Activated CD8-positive, alpha-beta T cell treated with anti-CD3 and anti-CD28 coated beads, Interleukin-2, amount 10 ng/mL, durations not matched to agents 7 days and 5 days (primary cell): ENCODE measurements at places on chromosomes 2 and 18. TPM values are rescaled to one million over a fixed set of nuclear protein-coding genes. Genes with fewer than 3 reads are reported as not detected.
A peak's percentile ranks its signal among the peaks of the same experiment; 100 is the strongest.

NLRC4 gene
- total RNA-seq: not detected

PSMA8 gene
- 1.2 TPM for total RNA-seq

FKBP1B gene
- 3.2 TPM for total RNA-seq

LYPD1 gene
- total RNA-seq: not detected

MC2R gene
- total RNA-seq: not detected

TAF4B gene
- total RNA-seq: 8.5 TPM

DSC3 gene
- not detected for total RNA-seq

CUL3 gene
- 77.9 TPM for total RNA-seq

COL4A4 gene
- total RNA-seq: not detected

DNA sequence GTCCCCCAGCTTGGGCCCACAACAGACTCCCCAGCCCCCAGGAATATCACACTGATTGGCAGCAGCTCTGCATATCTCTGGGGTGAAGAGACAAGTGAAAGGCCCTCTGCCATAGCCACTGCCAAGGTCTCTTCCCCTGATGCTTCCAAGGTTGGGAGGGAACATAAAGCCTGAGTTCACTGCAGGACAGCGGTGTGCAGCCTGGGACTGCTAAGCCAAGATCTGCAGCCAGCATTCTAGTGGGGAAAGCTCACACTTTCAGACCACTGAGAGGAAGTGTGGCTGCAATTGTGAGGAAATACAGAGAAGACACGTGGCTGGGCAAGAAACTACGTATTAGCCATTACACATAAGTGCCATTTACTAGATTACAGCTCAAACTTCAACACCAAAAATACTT is 100.7 kb downstream of the MAIP1 start:
- no peak for DNase-seq
- H3K27me3 ChIP-seq: peaks cover 18% of the 10 kb centered on the region
- no peaks in the 10 kb centered on the region for H3K4me1 ChIP-seq
- H3K36me3 ChIP-seq: no peaks in the 10 kb centered on the region
- H3K4me3 ChIP-seq: no peak overlapping the region
- no peak overlapping the region for H3K27ac ChIP-seq

DNA sequence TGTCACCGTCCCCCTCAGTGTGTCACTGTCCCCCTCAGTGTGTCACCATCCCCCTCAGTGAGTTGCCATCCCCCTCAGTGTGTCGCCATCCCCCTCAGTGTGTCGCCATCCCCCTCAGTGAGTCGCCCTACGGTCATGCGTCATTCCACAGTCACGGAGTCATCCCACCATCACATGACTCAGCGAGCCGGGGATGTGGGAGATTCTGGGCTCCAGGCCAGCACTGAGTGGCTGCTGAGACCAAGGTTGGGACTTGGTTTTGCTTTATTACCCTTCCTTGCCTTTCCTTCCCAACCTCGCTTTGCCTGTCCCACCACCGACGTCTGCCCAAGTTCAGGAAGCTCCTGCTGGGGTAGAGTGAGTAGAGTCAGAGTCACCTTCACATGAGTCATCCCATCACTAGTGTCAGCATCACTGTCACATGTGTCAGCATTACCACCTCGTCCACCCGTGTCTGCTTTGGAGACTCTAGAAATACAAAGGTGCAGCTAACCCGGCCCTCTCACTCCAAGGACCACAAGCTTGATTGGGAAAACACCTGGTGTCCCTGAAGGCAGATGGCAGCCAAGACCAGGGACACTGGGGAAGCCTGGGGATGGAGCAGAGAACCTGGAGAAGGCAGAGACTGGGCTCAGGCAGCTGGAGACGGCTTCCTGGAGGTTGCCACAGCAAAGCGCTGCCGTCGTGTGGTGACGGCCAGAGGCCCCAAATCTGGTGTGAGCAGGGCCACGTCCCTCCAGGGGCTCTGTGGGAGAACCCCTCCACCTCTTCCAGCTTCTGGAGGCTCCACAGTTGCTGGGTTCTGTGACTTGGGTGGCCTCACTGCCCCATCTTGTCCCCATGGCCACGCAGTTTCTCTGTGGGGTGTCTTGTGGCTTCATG is 485.2 kb upstream of the SALL3 start:
- no peaks in the 10 kb centered on the region for H3K27me3 ChIP-seq

GRCh38 chr18:80246445-80247392 is 595 bp downstream of the PARD6G start:
- no peaks in the 10 kb centered on the region for H3K36me3 ChIP-seq
- no peak overlapping the region for H3K27ac ChIP-seq
- H3K4me3 ChIP-seq: peak overlapping the region; percentile 8
- DNase-seq: peak; percentile 15
- H3K4me1 ChIP-seq: peaks cover 5% of the 10 kb centered on the region

DNA sequence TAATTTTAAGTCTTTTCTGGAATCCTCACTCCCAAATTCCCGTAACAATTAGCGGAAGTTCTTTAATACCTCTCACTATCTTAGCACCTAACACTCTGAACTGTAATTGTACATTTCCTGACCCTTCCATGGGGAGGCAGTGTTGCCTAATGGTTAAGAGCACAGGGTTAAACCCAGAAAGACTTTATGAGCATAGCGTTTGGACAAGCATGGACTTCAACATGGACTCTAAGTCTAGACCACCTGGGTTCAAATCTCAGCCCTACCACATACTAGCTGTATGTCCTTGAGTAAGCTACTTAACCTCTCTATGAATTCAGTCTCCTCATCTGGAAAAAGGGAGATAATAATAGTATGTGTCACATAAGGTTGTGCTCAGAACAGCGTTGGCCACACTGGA is 13.0 kb downstream of the ANTXR1 start:
- peaks cover 17% of the 10 kb centered on the region for H3K27me3 ChIP-seq
- no peaks in the 10 kb centered on the region for H3K36me3 ChIP-seq
- DNase-seq: peak; percentile 52
- no peak overlapping the region for H3K27ac ChIP-seq
- H3K4me3 ChIP-seq: no peak overlapping the region

DNA sequence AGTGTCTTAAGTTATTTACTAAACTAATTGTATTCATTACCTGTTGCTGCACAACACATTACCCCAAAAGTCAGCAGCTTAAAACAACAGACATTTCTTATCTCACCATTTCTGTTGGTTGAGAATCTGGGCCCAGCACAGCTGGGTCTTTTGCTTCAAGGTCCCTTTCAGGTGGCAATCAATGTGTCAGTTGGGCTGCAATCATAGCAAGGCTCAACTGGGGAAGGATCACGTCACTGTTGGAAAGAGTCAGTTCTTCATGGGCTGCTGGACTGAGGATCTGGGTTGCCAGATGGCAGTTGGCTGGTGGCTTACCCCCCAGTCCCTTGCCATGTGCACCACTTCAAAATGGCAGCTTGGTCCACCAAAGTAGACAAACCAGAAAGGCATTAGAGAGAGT is 261.2 kb downstream of the SUCLG1 start:
- no peak overlapping the region for H3K4me3 ChIP-seq
- H3K36me3 ChIP-seq: no peaks in the 10 kb centered on the region
- no peak for DNase-seq
- H3K27ac ChIP-seq: no peak overlapping the region
- H3K4me1 ChIP-seq: no peaks in the 10 kb centered on the region

DNA sequence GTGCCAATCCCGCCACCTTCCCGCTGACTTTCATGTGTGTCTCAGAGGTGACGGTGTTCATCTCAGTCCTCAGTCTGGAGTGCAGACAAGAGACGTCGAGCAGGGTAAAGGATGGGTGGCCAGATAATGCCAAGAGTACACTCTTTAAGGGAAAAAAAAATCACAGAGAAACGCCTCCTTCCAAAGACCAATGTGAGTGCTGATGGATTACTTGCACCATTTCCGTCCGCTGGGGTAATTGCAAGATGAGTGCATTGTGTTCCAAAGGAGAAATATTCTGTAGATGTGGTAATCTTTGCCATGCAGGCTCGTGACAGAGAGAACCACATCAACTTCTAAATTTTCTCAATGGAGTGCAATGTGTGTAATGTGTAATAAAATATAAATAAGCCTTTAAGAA is 81.0 kb downstream of the KLHL29 start:
- peaks cover 6% of the 10 kb centered on the region for H3K4me1 ChIP-seq
- H3K27me3 ChIP-seq: peaks cover 50% of the 10 kb centered on the region
- H3K4me3 ChIP-seq: no peak overlapping the region
- H3K27ac ChIP-seq: no peak overlapping the region
- DNase-seq: no peak
- H3K36me3 ChIP-seq: no peaks in the 10 kb centered on the region

GRCh38 chr2:158099716-158100115 is 2.0 kb upstream of the UPP2 start:
- H3K4me3 ChIP-seq: no peak overlapping the region
- H3K4me1 ChIP-seq: no peaks in the 10 kb centered on the region
- no peaks in the 10 kb centered on the region for H3K27me3 ChIP-seq
- no peaks in the 10 kb centered on the region for H3K36me3 ChIP-seq
- DNase-seq: no peak

GRCh38 chr2:39266139-39266805 is 22.5 kb upstream of the CDKL4 start:
- H3K36me3 ChIP-seq: peaks cover 9% of the 10 kb centered on the region
- H3K27ac ChIP-seq: peak overlapping the region; percentile 5
- no peaks in the 10 kb centered on the region for H3K27me3 ChIP-seq
- no peak overlapping the region for H3K4me3 ChIP-seq
- DNase-seq: peak; percentile 29

DNA sequence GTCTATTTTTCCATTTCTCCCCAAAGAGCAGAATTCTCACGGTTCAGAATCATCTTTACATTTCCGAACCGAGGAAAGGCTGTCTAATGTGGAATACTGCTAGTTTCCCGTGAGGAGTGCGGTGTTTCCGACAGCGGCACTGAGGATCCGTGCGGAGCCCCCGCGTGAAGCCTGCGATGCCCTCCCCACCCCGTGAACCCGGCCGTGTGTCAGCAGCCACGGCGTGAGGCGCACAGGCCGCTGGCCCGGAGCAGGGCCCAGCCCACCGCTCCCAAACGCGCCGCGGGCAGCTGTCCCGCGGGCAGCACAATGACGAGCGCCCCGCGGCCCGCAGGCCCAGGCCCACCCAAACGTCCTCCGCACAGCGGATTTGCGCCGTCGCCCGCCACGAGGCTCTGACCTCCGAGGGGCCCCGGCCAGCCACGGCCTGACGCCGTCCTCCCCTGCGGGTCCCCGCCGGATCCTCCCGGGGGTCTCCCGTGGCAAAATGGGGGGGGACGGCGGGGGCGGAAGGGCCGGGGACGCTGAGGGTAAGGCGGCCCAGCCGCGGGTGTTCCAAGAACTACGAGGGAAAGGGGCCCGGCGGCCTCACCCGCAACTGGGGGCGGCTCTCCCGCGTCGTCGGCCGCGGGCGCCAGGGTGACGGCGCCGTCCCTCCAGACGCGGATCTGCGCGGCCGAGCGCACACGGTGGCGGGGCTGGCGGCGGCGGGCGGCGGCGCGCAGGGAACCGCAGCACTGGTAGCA is 796 bp downstream of the SPIRE1 start:
- H3K27ac ChIP-seq: no peak overlapping the region
- H3K36me3 ChIP-seq: peaks cover 4% of the 10 kb centered on the region
- peak overlapping the region; percentile 67 for H3K4me3 ChIP-seq
- H3K27me3 ChIP-seq: peaks cover 19% of the 10 kb centered on the region
- H3K4me1 ChIP-seq: peaks cover 23% of the 10 kb centered on the region
- DNase-seq: peak; percentile 27
